ENCODE measurements at places on chromosomes 11 and 22.

GRCh38 chr11:9313648-9314290, 624 bp downstream of the TMEM41B start:
- DNase-seq = peak; percentile 13

DNA sequence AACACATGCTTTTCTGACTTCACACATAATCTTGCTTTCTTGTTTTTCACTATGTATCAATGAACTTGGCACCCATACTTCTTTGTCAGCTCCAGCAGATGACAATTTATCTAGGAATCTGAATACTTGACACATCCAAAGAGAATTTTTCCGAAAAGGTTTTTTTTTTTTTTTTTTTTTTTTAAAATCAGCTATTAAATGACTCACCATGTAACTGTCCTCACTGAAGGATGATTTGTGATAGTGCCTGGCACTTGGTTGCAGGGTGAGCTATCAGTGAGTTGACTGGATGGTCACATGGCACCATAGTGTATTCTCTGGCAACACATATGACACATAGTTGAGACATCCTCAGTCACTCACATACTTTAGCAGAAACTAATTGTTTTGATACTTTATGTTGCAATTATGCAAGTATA, 133.4 kb upstream of the E2F8 start:
- DNase-seq = peak; percentile 99

DNA sequence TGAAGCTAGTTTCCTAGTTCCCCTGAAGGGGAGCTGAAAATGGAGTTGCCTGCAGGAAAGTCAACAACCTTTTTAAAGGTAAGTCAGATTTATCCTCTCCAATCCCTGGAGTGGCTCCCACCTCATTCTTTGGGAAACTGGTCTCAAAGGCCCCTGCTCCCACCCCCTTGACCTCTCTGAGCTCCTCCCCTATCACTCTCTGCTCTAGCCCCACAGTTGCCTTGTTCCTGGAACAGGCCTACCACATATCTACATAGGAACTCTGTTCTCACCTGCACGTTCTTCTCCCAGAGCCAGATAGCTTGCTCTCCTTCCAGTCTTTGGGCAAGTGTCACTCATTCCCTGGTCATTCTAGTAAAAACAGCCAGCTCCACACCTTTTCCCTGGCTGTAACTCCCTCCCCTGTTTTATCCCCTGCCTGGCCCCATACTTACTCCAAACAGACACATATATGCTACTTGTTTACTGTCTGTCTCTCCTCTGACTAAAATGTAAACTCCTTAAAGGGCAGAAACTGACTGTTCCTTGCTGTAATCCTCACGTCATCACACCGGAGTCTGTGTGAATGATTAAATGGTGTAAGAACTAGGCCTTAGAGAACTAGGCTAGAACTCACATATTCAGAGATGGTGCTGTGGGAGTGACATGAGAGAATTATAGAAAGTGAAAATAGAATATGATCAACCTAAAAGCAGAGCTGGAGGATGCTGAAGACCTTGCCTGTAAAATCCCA, 53.3 kb downstream of the TCF20 start:
- no peak for DNase-seq

DNA sequence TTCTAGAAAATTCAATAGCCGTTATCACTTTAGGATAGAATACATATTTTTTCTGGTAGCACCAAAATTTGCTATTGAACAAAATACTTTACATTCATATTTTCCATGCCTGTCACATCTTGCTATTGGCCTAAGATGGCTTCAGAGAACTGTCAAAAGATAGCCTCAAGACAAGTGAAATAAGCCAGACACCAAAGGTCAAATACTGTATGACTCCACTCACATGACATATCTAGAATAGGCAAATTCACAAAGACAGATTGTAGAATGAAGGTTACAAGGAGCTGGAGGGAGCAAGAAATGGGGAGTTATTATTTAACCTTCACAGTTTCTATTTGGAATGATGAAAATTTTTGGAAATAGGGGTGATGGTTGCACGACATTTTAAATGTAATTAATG, 223.7 kb upstream of the ZC3H12C start:
- no peak for DNase-seq

DNA sequence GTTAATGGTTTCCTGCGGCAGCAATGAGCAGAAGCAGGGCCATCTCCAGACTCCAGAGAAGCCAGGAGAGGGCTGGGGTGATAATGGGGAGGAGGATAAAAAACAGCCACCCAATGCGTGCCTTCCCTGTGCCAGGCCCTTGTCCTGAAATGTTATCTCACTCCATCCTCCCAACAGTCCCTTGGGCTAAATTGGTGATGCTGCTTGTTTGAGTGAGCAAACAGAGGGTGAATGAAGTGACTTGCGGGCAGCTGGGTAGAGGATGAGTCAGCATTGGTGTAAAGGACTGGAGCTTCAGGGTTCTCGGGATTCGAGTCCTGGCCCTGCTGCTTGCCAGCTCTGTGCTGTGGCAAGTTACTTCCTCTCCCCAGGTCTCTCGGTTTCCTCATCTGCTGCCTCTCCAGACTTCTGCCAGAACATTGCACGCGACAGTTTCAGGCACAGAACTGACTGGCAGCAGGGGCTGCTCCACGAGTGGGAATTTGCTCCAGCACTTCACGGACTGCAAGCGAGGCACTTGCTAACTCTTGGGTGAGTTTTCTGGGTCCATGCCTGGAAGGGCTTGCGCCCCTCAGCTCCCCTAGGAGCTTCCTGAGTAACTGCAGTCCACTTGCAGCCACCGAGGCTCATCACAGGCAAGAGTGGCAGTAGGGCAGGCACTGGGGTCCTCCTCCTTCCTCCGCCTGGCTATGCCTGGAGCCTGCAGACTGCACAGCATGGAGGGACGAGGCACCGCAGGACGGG, at the start of gene P2RY6:
Gene P2RY6, plus strand, starts transcription at position 403 of the 744 bp plus-strand sequence. CDS start 24,181 bp downstream, outside the sequence.
- peak; percentile 64 for DNase-seq

DNA sequence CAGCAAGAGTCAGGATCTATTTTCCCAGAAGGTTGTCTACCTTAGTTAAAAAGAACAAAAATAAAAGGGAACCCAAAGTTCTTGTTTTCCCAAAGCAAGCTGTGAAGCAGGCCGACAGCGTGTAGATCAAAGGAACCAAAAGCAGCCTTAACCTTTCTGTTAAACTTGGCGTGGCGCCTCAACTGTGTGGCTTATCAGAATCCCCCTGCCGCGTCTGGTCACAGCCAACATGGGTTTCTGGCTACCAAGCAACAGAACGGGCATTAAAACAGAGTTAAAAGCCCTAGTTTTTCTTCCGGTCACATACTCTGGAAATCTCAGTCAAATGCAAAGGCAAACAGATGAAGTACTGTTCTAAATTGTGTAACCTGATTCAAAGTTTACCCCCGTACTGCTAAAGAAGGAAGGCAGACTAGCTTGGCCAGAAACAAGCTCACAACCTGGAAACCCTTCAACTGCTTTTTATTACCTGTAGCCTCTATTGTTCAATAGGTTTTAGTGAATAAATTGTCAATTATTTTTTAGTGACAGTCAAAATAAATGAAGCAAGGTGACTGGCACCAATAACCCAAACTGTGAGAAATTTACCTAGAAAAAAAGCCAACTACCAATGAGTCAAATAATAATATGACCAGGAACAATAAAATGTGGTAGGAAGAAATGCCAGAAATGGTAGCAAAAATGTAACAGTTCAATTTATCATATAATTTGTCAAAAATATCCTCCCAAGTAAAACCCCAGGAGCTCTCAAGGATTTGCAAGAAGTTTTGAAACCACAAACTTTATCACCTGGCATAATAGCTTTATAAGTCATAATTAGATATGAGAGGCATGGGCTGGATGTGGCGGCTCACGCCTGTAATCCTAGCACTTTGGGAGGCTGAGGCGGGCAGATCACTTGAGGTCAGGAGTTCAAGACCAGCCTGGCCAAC, 21.4 kb downstream of the CHKA start:
- DNase-seq = no peak

GRCh38 chr11:106329273-106330018, 252.0 kb downstream of the AASDHPPT start:
- DNase-seq = no peak

DNA sequence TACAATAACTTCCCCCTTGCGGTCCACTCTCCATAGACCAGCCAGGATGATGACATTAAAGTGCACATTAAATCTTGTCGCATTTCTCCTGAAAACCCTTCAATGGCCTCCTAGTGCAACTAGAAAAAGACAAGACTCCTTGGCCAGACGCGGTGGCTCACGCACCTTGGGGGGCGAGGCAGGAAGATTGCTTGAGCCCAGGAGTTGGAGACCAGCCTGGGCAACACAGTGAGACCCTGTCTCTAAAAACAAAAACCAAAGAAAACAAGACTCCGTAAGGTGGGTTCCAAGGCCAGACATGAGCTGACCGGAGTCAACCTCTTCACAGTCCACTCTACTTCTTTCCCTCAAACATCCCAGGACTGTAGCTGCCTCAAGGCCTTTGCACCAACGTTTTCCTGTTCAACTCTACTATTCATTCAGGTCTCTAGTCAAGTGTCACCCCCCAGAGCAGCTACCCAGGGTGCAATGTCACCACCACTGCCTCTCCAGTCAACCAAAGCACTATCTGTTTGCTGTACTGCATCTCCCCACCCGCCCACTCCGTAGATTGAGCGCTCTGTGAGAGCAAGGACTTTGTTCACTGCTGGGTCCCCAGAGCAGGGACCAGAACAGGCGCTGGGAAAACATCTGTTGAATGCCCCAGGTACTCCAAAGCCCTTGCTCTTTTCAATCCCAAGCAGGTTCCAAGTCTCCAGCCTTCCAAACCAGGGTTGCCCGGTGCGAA, 739 bp downstream of the ZMAT5 start:
- DNase-seq = no peak

GRCh38 chr11:26323837-26324236, 8.1 kb upstream of the ANO3 start:
- DNase-seq = no peak

GRCh38 chr11:64716473-64717267, 6.3 kb downstream of the NRXN2 start:
- no peak for DNase-seq

DNA sequence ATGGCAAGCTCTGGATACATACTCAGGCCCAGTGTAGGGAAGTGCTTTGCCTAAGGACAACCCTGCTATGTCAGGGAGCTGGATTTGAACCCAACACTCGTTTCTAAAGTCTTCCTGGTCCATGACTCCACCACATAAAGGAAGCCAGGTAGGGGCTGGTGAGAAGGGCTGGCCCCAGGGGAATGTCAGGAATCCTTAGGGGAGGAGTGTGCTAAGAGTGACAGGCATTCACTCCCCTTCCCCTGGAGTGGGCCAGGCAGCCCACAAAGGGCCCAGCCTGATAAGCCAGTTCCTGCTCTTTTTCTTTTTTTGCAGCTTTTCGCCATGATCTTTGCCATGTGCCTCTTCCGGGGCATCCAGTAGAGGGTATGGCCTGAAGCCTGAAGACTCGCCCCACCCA, 21.9 kb downstream of the TP53I11 start:
- no peak for DNase-seq

All from fibroblast of skin of back (primary cell).